Activated CD8-positive, alpha-beta memory T cell treated with anti-CD3 and anti-CD28 coated beads for 1 hour (primary cell): ENCODE measurements at places on chromosomes 5 and 9.

GRCh38 chr9:69115621-69116020, 58.5 kb upstream of the TJP2 start:
- no peak for DNase-seq

DNA sequence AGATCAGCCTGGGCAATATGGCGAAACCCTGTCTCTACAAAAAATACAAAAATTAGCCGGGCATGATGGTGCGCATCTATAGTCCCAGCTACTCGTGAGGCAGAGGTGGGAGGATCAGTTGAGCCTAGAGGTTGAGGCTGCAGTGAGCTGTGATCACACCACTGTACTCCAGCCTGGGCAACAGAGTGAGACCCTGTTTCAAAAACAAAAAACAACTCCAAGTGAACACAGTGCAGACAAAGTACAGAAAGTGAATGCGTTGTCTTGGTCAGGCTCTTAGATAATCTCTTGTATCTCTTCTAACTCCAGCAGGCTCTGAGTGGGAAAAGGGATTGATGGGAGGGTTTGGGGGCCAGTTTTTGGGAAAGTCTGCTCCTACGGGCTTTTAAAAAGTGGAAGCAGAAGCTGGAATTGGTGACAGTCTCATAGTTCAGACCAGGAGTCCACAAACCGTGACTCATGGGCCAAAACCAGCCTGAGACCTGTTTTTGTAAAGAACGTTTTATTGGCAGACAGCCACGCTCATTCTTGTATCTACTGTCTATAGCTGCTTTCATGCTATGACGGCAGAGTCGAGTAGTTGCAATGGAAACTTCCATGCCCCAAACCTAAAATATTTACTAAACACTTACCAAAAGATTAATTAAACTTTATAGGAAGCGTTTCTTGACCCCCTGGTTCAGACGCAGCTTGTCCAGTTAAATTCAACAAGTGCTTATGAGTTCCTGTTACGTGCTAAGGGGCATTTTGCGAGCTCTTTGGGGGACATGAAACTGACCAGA, 32.9 kb downstream of the NDST1 start:
- no peak for DNase-seq

DNA sequence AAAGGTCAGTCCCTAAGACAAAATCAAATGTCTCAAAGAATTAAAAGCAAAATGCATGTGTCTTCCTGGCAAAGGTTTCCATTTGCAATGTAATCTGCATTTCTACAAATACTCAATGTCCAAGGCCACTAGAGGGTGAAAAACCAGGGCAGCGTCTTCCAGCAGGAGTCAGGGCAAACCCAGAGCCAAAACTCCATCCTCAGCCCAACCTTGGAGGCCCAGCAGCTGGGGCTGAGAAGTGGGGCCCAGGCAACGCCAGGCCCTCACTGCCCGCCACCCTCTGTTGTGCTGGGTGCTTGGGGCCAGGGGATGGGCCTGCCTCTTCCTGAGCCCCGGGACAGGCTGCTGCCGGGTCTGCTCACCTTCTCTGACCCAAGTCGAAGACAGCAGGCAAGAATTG, 200.1 kb downstream of the PAX5 start:
- no peak for DNase-seq

- DNase-seq = no peak
These were observed 35.8 kb downstream of the NRG2 start for GRCh38 chr5:140007311-140007710.

- peak; percentile 77 for DNase-seq
These were observed 45.4 kb downstream of the ANXA2R start for GRCh38 chr5:42994555-42995359.

DNA sequence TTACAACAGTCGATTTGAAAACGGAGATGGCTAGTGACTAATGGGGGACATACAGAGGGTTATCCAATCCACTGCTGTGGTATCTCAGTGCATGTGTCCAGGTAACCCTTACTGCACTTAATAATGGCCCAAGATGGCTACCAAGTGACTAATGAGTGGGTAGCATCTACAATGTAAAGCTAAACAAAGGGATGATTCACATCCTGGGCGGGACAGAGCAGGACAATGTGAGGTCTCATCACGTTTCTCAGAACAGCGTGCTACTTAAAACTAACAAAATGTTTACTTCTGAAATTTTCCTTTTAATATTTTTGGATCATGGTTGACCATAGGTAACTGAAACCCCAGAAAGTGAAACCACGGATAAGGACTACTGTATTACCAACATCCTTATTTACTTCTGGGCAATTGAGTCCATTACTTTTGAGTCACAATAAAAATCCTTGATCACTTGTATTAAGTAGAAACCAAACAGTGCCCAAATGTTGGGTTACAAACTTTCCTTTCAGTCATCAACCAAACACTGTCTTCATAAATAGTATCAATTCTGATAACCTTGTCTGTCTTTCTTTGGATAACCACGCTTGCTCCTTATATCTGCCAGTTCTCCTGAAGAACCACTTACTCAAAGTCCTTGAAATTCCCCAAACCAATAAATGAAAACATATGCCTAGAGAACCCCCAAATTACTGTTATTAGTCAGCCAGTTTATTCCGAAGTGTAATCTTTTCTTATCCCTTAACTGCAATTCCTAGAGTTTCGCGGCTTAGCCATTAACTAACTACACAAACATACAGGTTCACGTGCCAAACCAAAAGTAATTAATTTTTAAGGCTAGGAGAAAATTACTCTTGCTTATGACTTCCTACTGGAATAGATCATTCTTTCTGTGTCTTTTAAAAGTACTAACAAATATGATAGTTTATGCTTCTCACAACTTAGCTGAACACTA, 59.7 kb downstream of the ELL2 start:
- DNase-seq = no peak

DNA sequence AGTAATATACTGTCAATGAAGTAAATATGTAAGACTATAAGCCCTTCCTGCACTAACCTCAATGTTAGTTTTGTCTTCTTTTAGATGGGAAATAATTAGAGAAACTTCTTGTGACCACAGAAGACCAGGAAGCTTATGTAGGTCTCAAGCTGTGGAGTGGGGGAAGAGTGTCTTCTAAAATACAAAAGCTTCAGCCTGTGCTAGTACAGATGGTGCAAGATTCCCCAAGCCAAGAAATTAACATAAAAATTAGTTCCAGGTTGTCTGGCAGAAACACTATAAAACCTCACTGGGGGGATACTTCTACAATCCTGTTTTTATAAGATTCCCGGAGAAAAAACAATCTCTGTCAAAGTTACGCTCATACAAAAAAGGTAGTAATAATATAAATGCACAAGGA, 103.6 kb downstream of the FNBP1 start:
- no peak for DNase-seq

GRCh38 chr5:31029925-31030324, 163.6 kb upstream of the CDH6 start:
- no peak for DNase-seq

GRCh38 chr5:87499478-87500410, 87.0 kb upstream of the CCNH start:
- no peak for DNase-seq

DNA sequence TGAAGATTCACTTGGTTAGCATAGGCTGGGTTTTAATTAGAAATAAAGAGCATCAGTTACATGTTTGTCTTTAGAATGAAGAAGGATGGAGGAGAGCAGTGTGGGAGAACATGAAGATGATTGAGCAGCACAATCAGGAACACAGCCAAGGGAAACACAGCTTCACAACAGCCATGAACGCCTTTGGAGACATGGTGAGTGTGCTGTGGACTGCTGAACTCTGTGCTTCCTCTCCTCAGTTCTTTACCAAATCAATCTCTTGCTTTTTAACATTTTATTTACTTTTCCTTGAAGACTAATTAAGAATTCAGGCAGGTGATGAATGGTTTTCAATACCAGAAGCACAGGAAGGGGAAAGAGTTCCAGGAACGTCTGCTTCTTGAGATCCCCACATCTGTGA, 38.2 kb upstream of the SPATA31E1 start:
- DNase-seq = no peak

DNA sequence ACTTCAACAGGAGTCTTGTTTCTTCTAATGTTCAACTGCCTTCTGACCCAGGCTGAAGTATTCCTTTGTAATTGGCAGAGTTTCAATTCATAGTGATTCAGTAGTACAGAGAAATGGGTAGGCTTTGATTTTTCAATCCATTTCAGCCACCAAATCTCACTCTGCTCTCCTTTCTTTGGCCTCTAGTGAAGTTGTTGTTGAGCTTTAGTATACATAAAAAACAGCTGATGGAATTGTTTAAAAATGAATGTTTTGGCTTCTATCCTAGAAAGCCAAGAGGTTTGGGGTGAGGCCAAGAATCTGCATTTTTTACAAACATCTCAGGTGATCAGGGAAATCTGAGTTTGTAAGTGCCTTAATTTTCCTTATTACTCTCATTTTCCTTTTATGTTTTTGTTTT, 182.9 kb upstream of the MAP1B start:
- DNase-seq = no peak

DNA sequence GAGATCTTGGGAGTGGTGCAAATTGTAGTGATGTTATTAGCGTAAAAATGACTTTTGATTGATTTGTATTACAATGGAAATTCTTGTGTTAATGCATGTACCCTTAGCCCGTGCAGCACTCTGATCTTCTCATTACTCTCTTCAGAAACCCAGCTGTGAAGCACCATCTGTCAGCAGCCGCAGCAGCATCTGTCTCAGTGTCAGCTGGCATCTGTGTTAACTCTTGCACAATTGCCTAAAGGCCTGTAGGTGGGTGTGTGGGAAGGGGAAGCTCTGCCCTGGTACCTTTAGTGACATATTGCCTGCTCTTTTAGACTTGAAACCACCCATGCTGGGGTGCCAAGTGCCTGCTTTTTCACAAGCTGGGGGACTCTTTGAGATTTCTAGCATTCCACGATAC, 101.3 kb downstream of the FBXL7 start:
- DNase-seq = no peak

DNA sequence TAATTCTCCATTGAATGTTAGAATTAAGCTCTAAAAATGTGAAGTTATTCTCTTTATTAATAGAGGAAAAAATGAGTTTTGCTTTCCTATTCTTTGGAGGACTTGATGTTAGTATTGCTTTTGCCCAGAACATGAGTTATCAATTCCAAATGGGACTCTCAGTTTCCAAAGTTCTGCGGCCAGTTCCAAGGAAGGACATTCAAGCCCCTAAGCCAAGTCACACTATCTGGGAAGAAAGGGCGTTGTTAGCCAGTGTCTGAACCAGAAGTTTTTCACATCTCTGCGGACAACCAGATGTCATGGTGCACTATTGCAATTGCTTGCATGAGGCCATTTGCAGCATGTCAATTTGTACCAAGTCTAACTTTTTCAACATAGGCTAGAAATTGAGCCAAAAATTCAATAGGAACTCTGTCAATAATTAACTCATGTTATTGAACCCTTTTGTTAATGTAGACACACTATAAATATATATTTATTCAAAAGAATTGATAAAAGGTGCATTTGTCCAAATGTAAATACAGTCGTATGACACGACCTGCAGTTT, 183.3 kb upstream of the PIK3R1 start:
- no peak for DNase-seq

GRCh38 chr5:93601802-93602155, 18.8 kb downstream of the NR2F1 start:
- no peak for DNase-seq

- DNase-seq = no peak
These were observed 1872.5 kb upstream of the C9orf72 start for GRCh38 chr9:29445751-29446150.

DNA sequence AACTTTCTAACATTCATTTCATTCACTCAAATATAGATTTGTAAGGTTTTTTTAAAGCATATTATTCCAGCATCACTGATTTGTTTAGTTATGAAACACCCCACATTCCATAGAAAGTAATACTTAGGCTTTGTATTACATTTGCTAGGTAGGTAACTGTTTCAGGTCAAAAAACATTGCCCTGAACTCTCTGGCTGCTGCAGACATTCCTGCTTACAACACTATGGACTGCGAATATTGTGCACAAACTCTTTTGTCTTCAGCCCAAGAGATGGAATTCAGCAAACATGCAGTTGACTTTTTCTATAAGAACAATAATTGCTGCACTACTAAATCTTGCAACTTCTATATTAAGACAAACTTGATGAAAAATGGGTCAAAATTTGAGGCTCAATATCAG, 301.0 kb downstream of the ARL15 start:
- no peak for DNase-seq

- DNase-seq = no peak
These were observed 24.3 kb upstream of the TEX10 start for GRCh38 chr9:100377015-100377414.

GRCh38 chr5:83179966-83180365, 102.6 kb downstream of the XRCC4 start:
- no peak for DNase-seq

GRCh38 chr9:112755016-112755427, 4.5 kb downstream of the SNX30 start:
- no peak for DNase-seq

DNA sequence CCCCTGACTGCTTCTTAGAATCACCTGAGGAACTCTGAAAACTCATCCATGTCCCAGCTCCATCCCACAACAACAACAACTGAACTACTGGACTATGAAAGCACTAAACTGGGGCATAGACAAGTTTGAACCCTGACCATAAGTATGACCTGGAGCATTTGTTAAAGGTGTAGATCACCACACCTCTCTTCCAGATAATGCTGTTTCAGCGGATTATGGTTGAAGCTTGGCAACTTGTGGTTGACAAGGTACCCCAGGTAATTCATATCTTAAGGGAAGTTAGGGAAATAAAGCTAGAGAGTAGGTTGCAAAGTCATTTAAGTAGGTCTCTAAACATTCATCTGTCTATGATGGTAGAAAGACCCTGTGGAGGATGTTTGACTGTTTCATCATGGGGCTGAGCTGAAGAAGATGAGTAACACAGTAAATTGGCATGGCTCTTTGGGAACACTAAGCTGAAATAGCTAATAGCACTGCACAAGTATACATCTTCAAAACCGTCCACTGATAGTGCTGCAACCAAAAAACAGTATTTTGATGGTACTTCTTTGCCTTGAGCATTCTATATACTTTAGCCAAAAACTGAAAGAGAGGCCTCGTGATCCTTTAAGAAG, 80.2 kb downstream of the TMEM174 start:
- DNase-seq = no peak

GRCh38 chr5:130720355-130720754, 444.7 kb downstream of the HINT1 start:
- DNase-seq = no peak

- DNase-seq = no peak
These were observed 383.8 kb upstream of the TUSC1 start for GRCh38 chr9:26061948-26062575.
